ENCODE measurements at places on chromosomes 12 and 14. TPM values are rescaled to one million over a fixed set of nuclear protein-coding genes. Genes with fewer than 3 reads are reported as not detected.

The DICER1 gene
- 226 TPM for total RNA-seq

The DYRK4 gene
- total RNA-seq = 17.9 TPM

The SLC25A47 gene
- total RNA-seq = not detected

The BTG1 gene
- 15.5 TPM for total RNA-seq

Measured in frontal cortex (tissue), 4 donors.